AG10803 (cell line): ENCODE measurements at places on chromosomes 11 and 22.

DNA sequence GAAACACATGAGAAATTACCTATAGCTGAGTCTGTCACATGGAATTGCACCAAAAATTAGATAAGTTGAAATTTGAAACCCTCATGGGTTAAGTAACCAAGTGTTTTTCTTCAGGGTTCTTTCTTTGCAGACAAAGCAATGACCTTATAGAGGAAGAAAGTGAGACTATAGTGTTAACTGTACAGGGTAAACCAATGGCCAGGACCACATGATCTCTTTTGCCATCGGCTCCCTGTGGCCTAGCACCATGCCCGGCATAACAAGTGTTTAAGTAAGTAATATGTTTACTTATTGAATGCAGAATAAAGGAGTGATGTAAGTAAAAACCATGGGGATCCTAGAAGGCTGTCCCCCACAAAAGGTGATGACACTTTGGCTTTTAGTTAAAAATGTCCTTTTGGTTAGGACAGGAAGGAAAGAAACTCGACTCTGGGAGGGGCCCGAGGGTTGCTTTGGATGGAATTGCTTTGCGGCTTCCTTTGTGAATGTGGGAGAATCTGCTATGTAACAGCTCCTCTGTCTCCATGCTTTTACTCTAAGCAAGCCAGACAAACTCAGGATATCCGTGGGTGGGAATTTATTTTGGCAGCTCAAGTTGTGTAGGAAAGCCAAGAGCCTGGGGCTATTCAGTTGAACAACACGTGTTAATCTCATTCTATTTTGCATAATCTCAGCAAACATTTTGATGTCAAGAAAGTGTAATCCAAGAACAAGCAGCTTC lies 454.7 kb downstream of the INSC start:
- no peak for DNase-seq

DNA sequence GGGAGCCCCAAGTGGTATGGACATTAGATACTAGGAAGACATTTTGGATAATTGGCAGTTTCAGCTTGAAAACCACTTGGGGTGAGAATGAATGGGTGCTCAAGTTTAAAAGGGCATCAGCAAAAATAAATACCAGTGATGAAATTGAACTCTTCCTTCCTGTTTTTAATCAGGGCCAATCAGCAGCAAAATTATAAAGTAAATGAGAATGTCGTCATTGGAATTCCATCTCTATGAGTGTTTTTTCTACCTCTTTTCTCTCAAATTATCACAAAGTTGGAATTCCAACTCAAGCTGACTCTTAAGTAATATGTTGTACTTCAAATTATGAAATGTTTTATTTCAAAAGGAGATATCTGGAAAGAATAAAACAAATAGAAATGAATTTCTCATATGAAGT lies 730.6 kb downstream of the METTL15 start:
- DNase-seq = peak; percentile 65

- DNase-seq = no peak
Observed at GRCh38 chr22:44353041-44353440, 40.3 kb upstream of the SHISAL1 start.

GRCh38 chr22:27405672-27406388 lies 395.7 kb downstream of the MN1 start:
- DNase-seq = peak; percentile 49

- peak; percentile 46 for DNase-seq
Observed at GRCh38 chr22:38233427-38233826, 31.6 kb downstream of the MAFF start.

DNA sequence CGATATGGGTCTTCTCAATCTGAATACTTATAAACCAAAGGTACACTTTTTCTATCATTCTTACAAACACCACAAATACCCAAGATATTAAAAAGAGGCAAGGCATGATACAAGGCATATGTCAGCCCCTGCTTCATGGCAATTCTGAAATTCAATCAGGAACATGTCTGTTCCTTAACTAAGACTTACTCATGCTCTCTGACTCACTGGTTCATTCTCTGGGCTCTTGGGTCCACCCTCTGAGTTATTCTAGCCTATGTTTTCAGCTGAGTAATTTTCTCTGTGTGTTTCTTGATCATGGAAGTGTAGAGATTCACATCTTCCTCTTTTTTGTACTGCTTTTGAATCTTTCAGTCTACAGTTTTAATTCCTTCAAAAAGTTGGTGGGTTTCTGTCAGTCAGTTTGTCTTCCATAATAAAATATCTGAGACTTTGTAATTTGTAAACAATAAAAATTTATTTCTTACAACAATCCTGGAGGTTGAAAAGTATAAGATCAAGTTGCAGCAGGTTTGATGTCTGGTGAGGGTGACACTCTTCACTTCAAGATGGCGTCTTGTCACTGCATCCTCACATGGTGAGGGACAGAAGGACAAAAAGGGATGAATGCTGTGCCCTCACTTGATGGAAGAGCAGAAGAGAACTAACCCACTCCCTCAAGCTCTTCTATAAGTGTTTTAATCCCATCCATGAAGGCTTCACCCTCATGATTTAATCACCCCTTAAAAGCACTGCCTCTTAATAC lies 211.7 kb downstream of the FAM76B start:
- peak; percentile 70 for DNase-seq

GRCh38 chr22:45814198-45814597 lies 142.6 kb downstream of the ATXN10 start:
- DNase-seq = peak; percentile 15

- DNase-seq = no peak
Observed at GRCh38 chr11:285021-285893, 3.7 kb upstream of the PGGHG start.

- no peak for DNase-seq
Observed at GRCh38 chr11:13052130-13052571, 43.0 kb downstream of the RASSF10 start.

DNA sequence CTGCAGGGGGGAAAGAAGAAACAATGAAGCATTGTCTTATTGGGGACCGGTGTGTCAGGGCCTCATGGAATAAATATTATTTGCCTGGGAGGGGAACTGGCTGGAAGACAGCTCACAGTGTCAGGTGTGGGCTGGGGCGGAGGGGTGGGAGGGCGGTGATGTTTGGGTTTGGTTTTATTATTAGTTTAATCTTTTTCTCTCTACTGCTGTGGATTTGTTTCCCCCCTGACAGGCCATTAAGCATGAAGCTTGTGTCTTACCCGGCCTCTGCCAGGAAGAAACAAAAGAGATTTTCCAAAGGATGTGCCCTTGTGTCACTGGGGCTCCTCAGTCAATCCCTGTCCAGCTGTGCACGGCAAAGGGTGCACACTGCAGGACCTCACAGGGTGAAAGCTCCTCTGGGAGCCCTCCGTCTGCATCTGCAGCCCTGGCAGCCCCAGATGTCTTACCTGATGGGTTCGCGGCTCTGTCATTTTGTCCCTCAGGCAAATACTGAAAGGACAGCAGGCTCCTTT lies 203.1 kb upstream of the TMEM45B start:
- DNase-seq = no peak

GRCh38 chr11:97269527-97269926 lies 879.7 kb downstream of the JRKL start:
- DNase-seq = no peak

DNA sequence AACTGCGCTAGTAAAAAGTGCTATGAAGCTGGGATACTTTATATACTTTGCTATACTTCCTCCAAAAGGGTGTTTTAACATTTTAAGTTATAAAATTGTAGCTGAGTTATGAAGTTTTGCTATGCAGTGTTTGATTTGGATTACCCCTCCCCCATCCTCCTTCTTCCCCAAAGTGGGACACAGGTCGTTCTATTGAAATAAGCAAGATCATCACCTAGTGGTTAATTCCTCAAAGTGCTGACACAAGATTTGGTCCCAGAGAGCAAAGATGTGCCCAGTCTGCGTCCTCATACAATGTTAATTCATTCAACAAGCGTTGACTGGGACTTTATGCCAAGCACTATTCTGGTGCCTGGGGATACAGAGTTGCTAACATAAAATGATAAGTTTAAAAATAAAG lies 78.5 kb downstream of the SPON1 start:
- no peak for DNase-seq

DNA sequence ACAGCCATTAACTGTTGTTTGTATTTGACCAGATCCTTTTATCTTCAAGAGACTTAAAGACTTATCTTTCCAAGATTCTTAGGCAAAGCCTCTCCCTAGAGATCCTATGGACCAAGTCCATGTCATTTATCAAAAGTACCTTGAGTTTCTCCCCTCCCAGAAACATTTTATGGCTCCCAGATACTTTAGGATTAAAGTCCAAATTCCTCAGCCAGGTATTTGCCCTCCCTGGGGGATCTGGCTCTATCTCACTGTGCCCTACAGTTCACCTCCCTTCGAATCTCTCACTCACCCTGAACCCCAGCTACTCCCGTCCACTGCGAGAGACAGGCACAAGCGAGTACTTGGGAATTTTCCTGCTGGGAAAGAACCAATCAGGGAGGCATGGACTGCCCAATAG lies 11.9 kb downstream of the MS4A8 start:
- DNase-seq = no peak
